ENCODE measurements at places on chromosomes 5 and 9.

GRCh38 chr5:31113666-31114350 lies 79.7 kb upstream of the CDH6 start:
- DNase-seq: no peak

- no peak for DNase-seq
These were observed 40.2 kb upstream of the DTWD2 start for GRCh38 chr5:119028575-119028974.

DNA sequence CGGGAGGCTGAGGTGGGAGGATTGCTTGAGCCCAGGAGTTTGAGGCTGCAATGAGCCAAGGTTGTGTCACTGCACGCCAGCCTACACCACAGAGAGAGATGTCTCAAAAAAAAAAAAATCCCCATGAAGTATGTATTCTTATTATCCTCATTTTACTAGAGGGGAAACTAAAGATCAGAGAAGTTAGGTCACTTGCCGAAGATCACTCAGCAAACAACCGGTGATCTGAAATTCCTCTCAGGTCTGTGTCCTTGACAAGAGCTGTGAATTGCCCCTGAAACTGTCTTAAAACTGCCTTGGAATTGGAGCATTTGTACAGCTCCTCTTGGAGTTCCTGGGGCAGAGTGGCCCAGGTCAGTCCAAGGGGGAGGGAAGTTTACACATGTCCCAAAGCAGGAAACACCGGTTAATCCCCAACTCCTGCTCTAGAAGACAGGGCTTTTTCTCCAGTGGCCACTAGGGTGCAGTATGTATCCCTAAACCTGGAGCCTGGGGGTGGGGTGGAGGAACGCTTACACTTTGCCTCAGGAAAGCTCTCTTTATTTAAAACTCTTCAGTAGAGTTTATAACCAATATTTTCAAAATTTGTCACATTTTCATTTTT lies 27.6 kb downstream of the AQP7 start:
- DNase-seq: peak; percentile 93

DNA sequence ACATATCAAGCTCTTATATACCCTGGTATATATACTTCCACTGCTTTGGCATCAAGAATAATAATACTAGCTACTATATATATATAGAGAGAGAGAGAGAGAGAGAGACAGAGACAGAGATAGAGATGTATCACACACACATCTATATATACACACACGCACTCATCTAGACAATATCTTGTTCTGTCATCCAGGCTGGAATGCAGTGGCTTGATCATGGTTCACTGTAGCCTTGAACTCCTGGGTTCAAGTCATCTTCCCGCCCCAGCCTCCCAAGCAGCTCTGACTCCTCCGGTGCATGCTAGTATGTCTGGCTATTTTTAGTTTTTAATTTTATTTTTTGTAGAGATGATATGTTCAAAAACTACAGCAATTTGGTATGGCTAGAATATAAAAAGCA lies 22.5 kb downstream of the ANKHD1 start:
- DNase-seq: no peak

DNA sequence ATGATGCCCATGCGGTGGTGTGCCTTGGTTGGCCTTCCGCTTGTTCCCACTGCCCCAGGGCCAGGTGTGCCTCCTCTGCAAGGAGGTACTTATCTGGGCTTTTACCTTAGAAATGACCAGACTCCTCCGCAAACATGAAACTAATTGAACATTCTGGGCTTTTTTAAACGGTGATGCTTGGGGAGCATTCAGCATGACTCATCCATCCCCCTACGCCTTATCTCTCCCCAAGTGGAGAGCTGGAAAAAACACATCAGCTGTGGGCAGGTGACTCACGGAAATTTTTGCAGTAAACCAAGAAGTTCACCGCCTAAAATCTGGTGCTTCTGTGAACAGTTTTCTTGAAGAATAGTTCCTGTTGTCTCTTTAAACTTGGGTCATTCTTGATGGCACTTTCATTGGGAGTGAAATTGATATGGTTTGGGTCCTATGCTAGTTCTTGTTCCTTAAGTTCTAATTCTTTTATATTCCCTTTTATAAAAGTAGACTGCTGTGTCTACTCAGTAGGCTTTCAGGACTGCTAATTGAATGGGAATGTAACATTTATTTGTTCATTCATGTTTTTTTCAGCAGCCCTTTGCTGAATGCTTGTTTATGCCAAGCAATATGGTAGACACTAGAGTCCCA lies 39.6 kb downstream of the SFXN1 start:
- DNase-seq: peak; percentile 53

- DNase-seq: no peak
These were observed 1.8 kb downstream of the MCIDAS start for GRCh38 chr5:55225346-55225745.

GRCh38 chr5:18305288-18305924 lies 671.1 kb downstream of the TAF11L14 start:
- peak; percentile 55 for DNase-seq

- DNase-seq: no peak
These were observed 77.9 kb upstream of the PIK3R1 start for GRCh38 chr5:68137511-68138140.
